ENCODE measurements at places on chromosomes 3 and 15.

GRCh38 chr3:177229791-177230190, 32.5 kb upstream of the TBL1XR1 start:
- no peak for DNase-seq

- DNase-seq = no peak
Observed at GRCh38 chr3:195086885-195087284, 184.1 kb downstream of the XXYLT1 start.

DNA sequence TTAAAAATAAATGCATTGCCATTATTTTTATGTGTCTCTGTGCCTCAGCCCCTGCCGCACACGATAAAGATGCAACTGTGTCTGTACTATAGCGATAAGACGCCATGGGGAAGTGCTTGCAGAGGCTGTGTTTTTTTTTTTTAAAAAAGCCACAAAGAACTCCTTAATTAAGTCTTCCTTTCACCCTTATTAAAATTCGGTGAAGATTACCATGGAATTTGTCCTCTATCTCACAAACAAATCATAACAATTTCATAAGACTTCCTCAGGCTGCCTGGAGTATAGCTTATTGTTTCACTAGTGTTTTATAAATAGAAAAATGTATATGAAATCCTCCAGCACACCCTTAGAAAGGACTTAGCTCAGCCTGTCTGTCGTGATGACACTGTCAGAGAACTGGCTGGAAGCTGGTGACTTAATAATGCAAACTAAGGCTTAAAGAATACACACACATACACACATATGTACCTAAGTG, 374.8 kb upstream of the SLCO3A1 start:
- DNase-seq = no peak

- no peak for DNase-seq
Observed at GRCh38 chr3:138933981-138934691, 12.8 kb downstream of the FOXL2 start.

DNA sequence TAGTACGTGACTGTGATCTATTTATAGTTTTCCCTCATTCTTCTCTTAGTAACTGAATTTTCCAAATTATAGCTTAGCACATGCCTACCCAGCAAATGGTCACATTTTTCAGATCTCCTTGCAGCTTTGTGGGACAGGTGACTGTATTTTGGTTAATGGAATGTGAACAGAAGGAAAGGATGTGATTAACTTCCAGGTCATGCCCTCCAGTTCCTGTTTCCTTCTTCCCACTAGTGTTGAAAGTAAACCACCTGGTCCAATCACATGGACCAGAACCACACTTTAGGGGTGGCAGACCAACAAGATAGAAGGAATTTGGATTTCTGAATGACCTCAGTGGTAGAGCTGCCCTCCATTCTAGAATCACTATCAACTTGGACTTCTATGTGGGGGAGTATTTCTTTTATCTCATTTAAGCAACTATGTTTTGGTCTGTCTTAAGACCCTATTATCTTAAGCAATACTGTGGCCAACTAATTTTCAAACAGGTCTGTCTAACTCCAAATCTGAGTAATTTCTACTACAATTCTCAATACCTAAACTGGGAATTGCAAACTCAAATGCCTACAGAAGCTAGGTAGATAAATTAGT, 76.0 kb upstream of the TSC22D2 start:
- DNase-seq = no peak

DNA sequence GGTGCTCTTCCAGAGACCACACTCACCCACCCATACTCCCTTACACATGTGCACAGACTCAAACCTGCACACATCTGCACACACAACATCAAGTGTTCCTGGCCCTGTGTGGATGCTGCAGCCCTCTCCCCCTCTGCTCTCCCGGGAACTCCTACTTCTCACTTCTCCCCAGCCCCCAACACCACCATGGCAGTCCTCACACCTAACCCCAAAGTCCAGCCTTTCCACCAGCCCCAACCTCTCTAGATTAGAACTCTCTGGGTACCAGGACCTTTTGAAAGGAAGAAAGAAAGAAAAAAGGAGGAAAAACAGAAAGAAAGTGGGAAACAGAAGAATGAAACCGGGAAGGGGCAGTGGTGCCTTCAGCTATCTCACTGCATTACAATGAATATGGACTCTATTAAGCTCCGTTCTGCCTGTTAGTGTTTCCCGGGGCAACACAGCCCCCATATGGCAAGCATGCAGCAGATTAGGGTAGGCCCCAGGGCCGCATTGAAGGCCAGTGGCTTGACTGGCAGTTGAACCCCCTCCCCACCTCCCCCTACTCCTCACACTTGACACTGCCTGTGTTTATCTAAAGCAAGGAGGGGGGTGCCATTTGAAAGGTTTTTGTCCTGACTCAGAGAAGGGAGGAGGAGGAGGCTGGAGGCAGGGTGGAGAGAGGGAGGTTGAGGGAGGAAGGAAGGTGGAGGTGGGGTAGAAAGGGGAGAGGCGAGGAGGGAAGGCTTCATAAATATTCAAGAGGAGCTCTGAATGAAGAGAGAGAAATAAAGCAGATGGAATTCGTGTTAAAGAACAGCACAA, 30.1 kb downstream of the BOC start:
- DNase-seq = no peak

GRCh38 chr3:186953011-186953487, 22.7 kb downstream of the ST6GAL1 start:
- no peak for DNase-seq

GRCh38 chr15:65360506-65360905, 17.3 kb downstream of the IGDCC3 start:
- DNase-seq = no peak

DNA sequence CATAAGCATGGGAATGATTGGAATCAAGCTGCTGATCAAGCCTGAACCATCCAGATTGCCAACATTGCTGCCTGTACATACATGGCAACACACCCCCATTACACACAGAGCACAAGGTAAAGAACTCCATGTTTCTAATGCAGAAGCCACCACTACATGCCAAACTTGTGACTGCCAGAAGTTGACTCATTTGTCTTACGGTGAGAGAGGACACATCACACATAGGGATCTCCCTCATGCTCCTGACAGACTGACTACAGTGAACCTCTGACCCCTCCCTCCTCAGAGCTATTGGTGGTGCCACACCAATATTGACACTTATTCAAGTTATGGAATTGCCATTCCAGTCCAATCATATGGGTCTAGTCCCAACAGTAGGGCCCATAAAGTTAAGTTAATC, 42.3 kb downstream of the EFHB start:
- DNase-seq = no peak

- DNase-seq = no peak
Observed at GRCh38 chr3:31448035-31448881, 84.5 kb upstream of the STT3B start.

- DNase-seq = no peak
Observed at GRCh38 chr15:80789296-80789695, 10.1 kb downstream of the CEMIP start.

DNA sequence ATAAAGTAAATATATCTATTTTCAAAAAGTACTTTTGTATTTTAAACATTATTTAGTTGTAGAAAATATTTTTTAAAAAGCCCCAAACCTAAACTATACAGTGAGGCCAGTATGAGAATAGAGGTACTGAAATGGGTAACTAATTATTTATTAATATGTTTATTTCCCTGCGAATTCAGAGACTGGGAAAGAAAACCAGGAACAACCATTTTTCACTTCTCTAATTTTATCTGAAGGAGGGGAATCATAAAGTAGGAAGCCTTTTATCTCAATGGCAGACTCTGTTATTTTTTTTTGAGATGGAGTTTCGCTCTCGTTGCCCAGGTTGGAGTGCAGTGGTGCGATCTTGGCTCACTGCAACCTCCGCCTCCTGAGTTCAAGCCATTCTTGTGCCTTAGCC, 63.6 kb upstream of the TRAK1 start:
- no peak for DNase-seq

GRCh38 chr3:8451696-8452095, 49.9 kb upstream of the LMCD1 start:
- no peak for DNase-seq

- no peak for DNase-seq
Observed at GRCh38 chr3:174355505-174355904, 503.6 kb upstream of the NAALADL2 start.
